ENCODE measurements at places on chromosomes 5 and 9.

- no peak for DNase-seq
Observed at GRCh38 chr5:152456815-152457443, 51.9 kb upstream of the NMUR2 start.

- DNase-seq = no peak
Observed at GRCh38 chr9:124694414-124695279, 76.5 kb downstream of the NR6A1 start.

DNA sequence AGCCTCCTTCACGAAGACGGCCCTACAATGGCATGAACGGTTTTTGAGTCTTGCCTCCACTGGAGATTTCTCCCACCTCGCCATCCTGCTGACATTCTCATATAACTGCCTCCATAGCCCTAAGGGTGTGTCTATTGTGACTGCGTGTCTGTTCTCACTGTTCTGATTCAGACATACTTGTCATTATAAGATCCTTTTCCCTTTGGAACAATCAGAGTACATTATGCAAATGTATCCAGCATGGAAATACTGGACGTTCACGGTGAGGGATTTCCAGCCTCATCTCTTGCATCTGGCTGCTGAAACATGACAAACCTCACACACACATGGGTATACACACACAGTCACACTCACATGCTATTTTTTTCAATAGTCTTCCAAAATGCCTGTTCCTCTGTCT lies 402.1 kb downstream of the DIRAS2 start:
- DNase-seq = no peak

DNA sequence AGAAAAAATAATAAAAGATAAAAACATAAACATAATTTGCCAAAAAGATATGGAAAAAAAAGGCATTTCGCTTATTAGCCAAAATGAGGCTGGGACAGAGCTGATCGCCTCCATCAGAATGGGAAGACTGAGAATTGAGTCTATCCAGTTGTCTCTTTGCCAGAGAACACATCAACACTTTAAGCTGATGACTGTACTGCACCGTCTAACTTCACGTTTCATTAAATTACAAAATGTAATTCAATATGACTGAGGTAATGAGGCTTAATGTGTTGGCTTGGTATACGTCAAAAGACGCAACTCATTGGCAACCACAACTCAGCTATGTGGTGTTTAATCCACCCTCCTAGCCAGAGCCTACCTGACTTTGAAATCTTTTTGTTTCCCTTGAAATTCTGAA lies 462.7 kb upstream of the CD180 start:
- no peak for DNase-seq

DNA sequence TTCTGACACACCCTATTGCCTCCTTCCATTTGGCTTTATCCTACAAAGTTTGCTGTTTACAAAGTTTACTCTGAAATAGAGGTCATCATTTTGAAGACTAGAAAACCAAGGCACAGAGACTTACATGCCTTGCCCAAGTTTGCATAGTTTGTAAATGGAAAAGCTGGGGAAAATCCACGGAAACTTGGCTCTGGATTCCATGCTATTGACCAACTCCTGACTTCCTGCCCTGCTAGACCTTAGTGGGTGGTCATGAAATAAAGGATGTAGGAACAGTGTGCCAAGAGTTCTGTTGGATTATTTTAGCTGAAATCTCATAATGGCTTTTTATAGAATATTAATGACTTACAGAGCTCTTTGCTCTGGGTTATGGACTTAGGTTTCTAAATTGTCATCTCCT lies 69.5 kb downstream of the GRIA1 start:
- DNase-seq = no peak

DNA sequence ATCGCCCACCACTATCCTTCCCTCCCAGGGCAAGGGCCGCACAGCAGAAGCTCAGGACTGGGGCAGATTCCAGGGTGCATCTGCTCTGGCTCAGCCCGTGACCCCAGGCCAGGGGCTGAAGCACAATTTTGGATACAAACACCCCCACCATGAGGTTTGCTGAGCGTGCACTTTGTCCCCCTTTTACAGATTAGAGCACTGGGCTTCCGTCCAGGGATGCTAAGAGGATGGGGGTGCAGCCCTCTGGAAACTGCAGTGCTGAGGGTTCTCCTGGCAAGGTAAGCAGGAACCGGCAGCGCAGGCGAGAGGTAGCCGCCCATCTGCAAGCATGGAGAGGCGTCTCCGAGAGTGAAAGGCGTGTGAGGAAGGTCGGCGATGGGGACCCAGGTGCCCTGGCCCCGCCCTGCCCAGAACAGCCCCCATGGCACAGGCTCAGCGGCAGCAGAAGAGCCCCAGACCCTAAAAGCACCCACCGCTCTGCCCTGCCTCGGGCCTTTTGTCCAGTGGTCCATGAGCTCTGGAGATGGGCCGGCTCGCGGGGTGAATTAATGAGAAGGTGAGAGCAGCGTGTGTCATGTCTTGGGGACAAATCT lies 54.5 kb upstream of the OLFM1 start:
- no peak for DNase-seq

- no peak for DNase-seq
Observed at GRCh38 chr9:22010866-22011625, 1.9 kb upstream of the CDKN2B start.

- no peak for DNase-seq
Observed at GRCh38 chr9:134695144-134695543, 53.5 kb downstream of the COL5A1 start.

DNA sequence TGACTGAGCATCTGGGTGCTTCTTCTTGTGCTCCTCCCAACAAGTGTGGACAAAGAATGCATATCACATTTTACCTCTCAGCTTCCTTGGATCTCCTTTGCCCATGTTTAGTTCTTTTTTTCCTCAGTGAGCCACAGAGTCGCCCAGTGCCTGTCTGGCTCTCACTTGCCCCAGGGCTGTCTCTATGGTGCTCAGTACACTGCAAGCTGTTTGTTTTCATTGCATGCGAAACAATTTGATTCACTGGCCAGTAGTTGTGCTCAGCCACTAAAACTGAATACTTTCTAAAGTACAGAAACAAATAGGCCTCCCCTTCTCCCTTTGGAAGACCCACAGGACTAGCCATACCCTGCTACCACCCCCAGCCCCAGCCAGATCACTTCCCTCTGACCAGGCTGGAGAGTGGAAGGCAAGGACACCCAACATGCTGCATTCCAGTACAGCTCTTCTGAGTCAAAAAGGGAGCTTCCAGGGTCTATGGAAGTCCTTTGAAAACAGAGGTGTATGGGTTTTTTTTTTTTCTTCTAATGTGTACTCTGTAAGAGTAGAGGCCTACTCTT lies 3.8 kb downstream of the LHFPL2 start:
- DNase-seq = no peak

DNA sequence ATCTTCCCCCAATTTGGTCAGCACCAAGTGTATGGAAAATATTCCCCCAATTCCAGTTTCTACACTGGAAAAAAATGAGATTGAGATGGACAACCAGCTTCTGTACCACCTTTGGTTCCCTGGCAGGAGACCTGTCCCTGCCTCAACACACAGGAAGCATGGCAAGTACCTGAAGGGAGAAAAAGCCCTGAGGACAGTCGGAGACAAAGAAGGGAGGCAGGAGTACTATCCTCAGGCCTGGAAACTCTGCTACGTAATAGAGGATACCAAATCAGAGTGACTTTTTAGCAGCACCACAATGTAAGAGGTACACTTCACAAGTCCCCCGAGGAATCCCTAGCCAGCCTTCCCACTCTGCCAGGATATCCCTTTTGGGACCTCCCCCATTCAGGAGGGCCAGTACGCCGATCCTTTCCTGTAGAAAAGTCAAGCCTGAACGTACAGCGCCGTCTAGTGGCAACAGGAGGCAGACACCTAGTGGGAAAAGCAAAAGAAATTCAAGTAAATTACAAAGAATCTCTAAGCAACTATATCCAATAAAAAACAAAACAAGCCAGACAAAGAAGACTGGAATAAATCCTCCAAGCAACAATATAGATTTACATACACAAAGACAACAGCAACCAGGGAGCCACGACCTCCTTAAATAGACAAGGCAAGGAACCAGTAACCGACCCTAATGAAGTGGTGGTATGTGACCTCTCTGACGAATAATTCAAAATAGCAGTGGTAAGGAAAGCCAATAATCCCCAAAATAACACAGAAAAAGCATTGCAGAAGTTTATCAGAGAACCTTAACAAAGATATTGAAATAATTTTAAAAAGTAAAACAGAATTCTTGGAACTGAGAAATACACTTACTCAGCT lies 63.3 kb upstream of the SLCO6A1 start:
- DNase-seq = peak; percentile 32

- DNase-seq = no peak
Observed at GRCh38 chr9:6911901-6912638, 154.3 kb downstream of the KDM4C start.

- DNase-seq = peak; percentile 22
Observed at GRCh38 chr5:151195622-151196021, 28.3 kb downstream of the CCDC69 start.

DNA sequence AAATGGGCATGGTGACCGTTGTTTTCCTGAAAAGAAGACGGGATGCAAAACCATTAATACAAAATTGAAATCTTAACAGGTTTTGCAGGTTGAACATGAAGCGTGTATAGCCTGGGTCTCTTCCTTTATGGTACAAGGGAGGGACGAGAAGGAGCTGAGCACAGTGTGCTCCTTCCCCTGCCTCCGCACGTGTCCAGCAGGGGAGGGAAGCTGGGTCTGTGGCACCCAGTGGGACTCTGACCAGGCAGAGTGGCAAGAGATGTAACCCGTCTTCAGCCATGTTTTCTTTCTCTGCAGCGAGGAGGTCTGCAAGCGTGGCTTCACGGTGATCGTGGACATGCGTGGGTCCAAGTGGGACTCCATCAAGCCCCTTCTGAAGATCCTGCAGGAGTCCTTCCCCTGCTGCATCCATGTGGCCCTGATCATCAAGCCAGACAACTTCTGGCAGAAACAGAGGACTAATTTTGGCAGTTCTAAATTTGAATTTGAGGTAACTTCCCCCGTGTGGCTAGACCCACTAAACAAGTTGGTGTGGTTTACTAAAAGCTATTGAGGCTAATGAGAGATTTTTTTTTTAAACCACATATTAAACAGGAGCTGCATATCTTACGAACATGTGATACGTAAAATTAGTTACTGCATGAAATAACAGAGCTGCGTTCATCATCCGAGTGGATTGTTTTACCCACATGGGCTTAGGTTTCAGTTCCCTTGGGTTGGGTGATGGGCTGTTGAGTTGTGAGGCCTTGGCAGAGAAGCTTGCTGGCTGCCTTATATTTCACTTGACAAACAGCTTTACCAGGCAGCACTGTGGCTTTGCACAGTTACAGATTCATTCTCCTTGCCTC lies 143.7 kb downstream of the TRIO start:
- no peak for DNase-seq

GRCh38 chr5:150153957-150154617 lies 1.6 kb downstream of the PDGFRB start:
- no peak for DNase-seq

DNA sequence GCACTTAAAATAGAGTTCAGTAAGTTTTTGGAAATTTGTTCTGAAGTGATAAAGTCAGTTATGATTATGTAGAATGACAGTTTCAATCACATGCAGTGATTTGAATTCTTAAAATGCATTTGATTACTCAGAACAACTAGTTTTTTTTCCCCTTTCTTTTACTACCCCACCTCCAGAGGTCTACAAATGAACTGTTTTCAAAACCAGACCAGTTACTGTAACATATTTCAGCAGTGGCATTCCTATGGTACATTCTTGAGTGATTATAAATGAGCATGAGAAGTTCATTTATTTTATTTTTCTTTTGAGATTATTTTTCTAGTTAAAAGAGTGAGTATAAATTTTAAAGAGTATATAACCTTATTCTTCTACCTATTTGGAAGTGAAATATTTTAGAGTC lies 71.6 kb downstream of the NNT start:
- DNase-seq = no peak

GRCh38 chr5:166957782-166958181 lies 1333.7 kb upstream of the WWC1 start:
- no peak for DNase-seq

DNA sequence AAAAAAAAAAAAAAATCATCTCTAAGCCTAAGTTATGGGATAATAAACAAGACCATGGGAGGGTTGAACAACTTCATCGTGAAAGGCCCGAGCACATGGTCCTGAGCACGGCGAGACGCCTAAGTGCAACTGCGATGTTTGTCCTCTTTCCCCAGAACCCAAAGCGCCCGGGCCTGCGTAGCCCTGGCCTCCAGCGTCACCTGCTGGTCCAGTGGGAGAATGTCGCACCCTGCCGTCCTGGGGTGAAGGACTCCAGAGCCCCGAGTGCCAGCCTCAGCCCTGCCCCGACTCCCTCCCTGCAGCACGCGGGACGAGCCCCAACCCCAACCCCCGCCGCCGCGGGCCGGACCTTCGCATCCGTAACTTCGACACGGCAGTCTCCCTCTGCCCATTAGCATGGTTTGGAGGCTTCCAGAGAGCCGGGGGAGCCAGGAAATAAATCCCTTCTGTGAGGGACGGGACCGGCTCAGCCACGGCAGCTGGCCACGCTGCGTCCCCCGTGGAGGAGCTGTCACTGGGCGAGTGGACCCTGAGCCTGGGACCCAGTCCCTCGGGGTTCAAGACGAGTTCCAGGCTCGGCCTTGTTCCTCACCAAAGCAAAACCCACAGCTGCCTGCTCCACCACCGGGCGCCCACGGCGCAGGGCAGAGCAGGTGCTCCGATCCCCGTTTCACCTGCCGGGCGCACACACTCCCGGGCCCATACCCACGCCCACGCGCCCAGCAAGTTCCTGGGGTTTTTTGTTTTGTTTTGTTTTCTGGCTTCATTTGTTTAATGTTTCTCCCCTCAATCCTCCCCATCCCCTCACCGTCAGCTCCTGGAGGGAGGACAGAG lies 132.5 kb upstream of the HAND1 start:
- DNase-seq = peak; percentile 87

DNA sequence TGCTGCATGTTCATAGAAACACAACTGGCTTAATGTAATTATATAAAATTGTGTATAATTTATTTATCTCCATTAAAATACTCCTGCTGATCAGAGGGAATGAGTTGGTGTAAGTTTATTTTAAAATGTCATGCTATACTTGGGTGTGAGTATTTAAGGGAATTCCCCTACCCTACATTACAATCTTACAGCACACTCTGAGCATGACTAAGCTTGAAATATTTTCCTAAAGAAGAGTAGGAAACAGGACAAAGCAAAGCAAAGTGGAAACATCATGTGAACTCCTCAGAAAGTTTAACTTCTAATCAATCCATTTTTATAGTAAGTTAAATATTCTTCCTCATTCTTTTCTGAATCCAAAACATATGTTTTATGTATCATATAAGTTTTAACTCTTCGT lies 1271.3 kb downstream of the EFNA5 start:
- no peak for DNase-seq

DNA sequence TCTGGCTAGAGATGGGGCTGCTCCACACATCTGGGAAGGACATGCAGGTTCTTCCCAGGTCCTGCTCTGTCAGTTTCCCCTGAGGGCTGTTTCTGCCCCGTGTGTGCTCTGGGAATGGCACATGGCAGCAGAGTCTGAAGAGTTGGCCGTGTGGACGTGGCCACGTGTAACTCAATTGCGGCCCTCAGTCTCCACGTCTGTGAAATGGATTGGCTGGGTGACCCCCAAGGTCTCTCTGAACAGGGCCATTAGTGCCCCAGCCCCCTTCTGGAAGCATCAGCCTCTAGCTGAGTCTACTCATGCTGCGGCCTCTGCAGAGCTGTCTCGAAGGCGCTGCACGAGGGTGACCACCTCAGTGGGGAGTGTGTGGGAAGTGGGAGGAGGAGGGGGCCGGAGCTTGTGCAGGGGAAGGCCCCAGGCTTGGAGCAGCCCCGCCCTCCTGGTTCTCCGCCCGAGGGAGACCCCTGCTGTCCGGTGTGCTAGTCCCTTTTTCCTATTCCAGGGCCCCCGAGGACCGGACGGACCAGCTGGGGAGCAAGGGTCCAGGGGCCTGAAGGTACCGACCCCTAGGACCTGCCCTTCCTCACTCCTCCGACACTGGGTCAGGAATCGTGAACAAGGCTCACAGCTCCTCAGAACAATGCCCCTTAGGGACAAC lies 58.9 kb upstream of the ORM1 start:
- DNase-seq = no peak

GRCh38 chr9:74653410-74654080 lies 156.4 kb downstream of the RORB start:
- no peak for DNase-seq

All from activated T-cell treated with anti-CD3 and anti-CD28 coated beads, Interleukin-2, amount 50 U/mL, for 48 hours (primary cell).